ENCODE measurements at places on chromosomes 5 and 9.

GRCh38 chr5:146751781-146752401 is 126.7 kb downstream of the PPP2R2B start:
- DNase-seq, result no peak

DNA sequence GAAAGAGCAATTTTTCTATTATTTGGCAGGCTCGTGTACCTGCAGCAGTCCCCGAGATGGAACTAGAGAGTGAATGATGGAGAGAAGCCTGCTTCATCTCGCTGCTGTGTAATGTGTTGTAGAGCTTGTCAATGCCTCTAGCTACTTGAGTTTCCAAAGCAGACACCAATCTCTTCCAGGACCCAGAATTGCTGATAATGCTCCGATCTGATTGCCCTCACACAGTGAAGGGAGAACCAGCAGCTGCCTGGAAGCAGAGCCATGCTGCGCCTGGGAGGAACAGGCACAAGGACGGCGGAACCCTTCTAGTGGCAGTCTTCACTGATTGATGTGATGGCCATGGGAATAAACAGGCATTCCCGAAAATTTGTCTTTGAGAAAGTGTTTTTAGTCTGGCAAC is 288.0 kb downstream of the ICE1 start:
- DNase-seq, result no peak

DNA sequence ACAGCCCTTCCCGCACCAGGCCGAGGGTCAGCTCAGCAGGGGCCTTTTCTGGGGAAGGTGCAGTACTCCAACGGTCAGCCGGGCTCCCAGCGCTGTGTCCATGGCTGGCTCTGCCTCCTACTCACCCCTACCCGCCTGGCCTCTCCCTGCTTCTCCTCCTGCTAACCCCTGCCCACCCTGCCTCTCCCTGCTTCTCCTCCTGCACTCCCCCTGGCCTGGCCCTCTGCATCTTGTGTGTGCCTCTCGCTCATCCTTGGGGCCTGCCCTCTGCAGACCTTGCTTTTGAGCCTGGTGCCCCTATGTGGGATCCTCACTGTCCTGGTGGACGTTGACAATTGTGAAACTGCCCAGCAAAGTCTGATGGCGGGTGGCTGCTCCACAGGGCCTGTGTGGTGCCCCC is 274.6 kb upstream of the IRX2 start:
- no peak for DNase-seq

- no peak for DNase-seq
Observed at GRCh38 chr9:98334796-98335195, 79.3 kb upstream of the TBC1D2 start.

- no peak for DNase-seq
Observed at GRCh38 chr5:14063691-14064090, 79.5 kb upstream of the TRIO start.

DNA sequence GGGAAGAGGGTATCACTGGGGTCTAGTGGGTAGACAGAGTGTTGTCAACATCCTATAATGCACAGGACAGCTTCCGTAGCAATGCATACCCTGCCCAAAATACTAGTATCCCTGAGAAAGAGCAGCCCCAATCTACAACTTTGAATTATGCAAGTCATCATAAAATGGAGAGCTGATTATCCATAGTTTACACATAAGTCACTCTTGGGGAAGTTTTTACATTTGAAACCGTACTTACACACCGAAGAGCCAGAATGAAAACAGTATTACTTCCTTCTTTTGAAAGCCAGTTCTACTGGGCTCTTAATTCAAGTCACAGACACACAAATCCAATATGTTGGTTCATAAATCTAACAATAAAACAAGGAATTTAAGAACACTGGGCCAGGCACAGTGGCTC is 21.6 kb downstream of the RNF145 start:
- DNase-seq, result no peak

- peak; percentile 68 for DNase-seq
Observed at GRCh38 chr9:98192503-98193335, at the start of gene CORO2A. Gene CORO2A (minus strand): TSS chr9:98192637. CDS start chr9:98157660, 34,977 bp downstream.

DNA sequence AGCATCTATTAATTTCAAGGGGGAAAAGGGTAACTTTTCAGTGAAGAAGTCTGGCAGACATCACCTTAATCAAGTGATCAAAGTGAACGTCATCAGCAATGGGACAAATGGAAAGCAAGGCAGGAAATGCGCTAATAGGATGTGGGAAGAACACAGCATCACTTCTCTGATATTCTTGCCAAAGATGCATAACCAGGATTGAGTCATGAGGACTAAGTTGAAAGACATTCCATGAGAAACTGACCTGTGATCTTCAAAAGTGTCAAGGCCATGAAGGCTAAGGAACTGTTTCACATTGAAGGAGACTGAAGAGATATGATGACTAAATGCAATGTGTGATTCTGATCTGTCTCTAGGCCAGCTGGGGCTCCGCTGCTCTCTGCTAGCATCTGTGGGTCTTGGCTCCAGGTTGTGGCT is 92.9 kb downstream of the NDFIP1 start:
- DNase-seq, result peak; percentile 94

DNA sequence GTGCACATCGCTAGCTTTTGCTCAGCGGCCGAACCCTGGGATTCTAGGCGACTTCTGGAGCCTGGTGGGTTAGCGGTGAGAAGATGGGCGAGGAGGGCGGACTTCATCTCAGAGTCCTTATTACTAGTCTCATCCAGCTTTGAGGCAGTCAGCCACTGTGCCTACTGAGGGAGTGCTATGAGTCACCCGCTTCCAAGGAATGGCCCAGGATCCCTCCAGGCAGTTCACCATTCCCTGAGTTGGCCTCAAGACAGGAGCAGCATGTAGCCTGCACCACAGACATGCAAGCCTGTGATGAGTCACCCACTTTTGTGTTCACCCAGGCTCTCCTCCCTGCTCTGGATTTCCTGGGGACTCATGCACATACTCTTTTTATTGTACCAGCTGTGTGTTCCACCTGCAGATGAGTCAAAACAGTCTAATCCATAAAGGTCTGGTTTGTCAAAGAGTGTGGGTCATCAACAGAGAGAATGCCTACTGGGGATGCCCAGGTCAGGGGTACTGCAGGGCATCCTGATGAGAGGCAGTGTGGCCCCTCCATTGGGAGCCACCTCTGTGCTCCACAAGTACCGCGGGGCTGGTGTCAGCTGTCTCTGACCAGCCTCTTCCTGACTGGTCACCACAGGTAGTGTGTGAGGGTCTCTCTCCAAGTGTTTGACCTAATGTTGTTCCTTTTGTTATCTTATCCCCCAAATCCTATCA is 20.2 kb downstream of the SLC22A5 start:
- DNase-seq, result peak; percentile 100

GRCh38 chr5:103582364-103582763 is 19.8 kb upstream of the NUDT12 start:
- DNase-seq, result peak; percentile 12

- DNase-seq, result peak; percentile 58
Observed at GRCh38 chr9:108885643-108886348, 23.7 kb downstream of the ACTL7A start.

- DNase-seq, result no peak
Observed at GRCh38 chr9:23431459-23431858, 394.6 kb downstream of the ELAVL2 start.

- no peak for DNase-seq
Observed at GRCh38 chr5:64214132-64214531, 48.5 kb downstream of the RNF180 start.

- no peak for DNase-seq
Observed at GRCh38 chr5:23730023-23730422, 222.6 kb downstream of the PRDM9 start.

GRCh38 chr5:4537489-4537888 is 602.6 kb upstream of the ADAMTS16 start:
- DNase-seq, result no peak

DNA sequence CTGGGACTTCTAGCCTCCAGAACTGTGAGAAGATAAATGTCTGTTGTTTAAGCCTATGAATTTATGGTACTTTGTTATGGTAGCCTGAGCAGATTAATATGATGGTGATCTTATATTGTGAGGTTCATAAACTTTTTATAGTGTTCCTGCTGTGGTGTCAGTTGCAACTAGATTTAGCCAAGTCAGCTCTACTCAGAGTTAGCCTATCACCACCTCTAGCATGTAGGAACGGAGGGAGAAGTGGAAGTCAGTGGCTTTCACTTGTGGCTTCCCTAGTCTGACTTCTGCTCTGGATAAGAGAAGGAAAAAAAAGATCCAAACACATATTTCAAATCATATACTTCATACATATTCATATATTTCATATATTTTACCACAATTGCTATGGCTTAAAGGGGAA is 6.6 kb downstream of the POC5 start:
- DNase-seq, result no peak

DNA sequence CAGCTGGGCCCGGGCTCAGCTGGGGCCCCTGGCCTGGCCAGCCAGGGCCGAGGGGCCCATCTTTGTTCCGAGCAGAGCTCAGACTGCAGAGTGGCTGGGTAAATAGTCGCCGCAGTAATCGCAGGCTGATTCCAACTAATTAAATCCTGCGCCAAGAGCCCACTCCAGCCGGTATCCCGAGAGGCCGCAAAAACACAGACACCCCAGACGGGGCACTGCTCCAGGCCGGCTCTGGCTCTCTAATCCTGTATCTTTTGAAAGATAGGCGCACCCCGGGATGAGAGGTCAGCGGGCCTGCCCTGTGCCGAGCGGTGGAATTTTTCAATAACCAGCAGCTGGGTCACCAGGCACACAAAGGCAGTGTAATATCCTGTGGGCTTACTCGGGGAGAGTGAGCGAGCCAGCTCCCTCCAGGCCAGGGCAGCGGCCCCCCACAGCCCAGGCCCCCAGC is 57.7 kb downstream of the LMX1B start:
- DNase-seq, result no peak
